NCI-H226 (cell line): ENCODE measurements at places on chromosomes 2 and 18.

DNA sequence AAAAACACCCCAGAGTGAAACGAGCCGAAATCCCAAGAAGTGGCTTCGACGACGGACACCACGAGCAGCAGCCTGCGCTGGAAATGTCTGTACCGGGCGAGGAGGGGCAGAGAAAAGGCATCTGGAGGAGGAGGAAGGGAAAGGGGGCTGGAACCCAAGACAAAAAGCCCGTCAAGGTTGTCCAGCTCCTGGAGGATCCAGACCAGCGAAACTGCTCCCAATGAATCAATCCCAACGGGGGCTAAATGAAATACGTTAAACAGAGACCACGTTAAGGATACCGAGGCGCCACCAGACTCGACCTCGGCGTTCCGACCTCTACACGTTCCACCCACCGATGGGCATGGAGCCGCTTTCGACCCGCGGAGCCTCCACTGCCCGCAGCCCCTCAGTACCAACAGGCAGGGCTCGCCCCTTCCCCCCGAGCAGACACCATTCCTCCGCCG, 400 bp downstream of the CCDC88A start:
- no peak for DNase-seq

DNA sequence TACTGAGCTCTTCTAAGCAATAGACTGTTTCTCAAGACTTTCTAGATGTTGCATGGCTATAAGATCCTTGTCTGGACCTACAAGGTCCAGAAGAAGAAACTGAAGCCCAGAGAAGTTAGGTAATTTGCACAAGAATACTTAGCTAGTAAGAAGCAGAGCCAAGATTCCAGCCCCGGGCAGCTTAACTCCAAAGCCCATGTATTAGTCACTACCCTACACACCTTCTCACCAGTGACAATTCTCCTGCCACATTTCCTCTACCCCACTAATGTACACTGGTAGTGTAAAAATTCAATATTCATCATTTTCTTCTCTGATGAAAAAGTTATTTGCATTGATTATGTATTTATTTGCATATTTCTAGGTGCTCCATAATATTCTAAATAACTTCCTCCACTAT, 95.5 kb upstream of the CREB1 start:
- DNase-seq = no peak

GRCh38 chr2:60152226-60152833, 401.1 kb downstream of the BCL11A start:
- DNase-seq = no peak

DNA sequence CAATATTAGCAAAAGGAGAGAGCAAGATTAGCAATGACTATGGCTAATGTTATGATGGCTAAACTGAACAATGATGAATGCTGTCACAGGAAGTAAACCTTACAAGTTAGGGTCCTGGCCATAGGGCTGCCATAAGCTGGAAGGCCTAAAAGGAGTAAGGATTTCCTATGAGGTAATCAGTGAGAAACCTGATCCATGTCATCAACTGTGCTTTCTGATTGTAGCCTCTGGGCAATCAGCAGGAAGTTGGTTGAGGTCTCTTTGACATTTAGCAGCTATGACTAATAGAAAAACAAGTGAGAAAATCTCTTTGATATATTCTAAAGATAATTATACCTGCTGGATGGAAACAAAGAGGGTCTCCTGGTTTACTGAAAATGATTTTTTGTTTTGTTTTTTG, 193.0 kb downstream of the RAB3GAP1 start:
- peak; percentile 64 for DNase-seq

- no peak for DNase-seq
Observed at GRCh38 chr18:71116535-71116934, 827.7 kb downstream of the SOCS6 start.

DNA sequence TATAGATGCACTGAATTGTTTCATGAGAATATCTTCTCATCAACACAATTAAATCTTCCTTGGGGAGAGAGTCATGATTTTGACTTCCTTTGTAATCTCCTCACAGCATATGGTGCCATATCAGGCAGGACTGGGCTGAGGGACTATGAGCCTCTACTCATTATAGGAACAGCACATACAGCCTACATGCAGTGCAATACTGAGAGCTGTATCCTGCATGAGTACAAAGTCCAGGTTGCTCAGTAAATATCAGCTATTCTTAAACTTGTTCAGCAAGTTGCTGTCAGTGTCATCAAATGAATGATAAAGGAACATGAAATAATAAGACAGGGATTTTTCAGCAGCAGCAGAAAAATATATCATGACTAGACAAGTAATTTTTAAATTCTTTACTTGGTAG, 10.8 kb downstream of the DLGAP1 start:
- no peak for DNase-seq

- no peak for DNase-seq
Observed at GRCh38 chr2:233262562-233262961, 11.1 kb downstream of the ATG16L1 start.

DNA sequence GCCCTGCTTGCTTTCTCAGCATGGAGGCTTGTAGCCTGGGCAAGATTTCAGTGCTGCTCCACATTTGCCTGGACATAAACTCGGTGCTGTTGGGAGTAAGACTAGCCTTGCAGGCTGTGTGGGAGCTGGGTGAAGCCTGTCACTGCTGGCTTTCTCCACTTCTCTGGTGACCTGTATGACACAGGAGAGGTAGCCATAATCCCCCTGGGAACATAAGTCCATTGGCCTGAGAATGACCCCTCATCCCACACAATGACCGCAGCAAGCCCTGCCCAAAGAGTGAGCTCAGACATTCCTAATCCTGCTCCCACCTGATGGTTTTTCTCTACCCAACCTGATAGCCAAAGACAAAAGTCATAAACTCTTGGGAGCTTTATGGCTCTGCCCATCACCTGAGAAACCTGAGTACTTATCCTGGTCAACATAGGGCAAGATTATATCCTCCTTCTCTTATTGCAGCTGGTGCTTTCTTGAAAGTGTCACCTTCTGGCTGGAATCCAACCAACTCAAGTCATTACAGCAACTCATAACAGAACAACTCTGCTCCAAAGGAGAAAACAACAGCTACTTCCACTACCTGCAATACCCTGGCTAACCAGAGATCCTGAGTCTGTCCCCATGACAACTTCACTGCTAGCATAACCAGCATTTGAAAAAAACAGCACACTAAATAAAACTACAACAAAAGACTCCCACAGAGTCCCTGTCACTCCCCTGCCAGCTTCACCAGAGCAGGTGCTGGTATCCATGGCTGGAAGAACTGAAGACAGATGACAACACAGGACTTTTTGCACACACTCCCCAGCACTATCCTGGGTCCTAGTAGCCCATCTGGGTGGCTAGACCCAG, 834.4 kb upstream of the DDX18 start:
- no peak for DNase-seq

GRCh38 chr2:127469974-127470373, 51.7 kb downstream of the PROC start:
- no peak for DNase-seq

GRCh38 chr2:231433990-231434389, 30.3 kb downstream of the NCL start:
- no peak for DNase-seq

GRCh38 chr18:24543795-24544498, 83.5 kb downstream of the HRH4 start:
- no peak for DNase-seq

GRCh38 chr2:180892091-180892490, 88.3 kb upstream of the UBE2E3 start:
- DNase-seq = no peak

- DNase-seq = no peak
Observed at GRCh38 chr18:36427369-36427768, 129.9 kb downstream of the FHOD3 start.

GRCh38 chr2:141589314-141589713, 541.5 kb downstream of the LRP1B start:
- no peak for DNase-seq

- DNase-seq = no peak
Observed at GRCh38 chr2:212494418-212495020, 44.1 kb downstream of the ERBB4 start.

DNA sequence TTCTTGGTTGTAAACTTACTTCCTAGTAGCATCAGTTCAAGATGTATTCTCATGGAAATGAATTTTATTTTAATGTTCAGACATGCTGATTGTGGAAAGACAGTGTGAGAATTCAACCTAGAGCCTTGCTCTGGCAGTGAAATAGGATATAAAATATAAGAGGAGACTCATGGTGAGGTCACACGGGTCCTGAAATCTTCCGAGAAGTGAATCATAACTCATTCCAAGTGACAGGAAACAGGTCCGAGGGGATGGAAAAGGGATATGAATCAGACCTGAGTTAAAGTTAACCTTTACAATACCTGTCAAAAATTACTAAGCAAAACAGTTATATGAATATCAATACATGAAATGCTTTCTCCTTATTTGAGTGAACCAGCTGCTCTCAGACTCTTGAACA, 185.2 kb upstream of the LRRTM1 start:
- DNase-seq = no peak

DNA sequence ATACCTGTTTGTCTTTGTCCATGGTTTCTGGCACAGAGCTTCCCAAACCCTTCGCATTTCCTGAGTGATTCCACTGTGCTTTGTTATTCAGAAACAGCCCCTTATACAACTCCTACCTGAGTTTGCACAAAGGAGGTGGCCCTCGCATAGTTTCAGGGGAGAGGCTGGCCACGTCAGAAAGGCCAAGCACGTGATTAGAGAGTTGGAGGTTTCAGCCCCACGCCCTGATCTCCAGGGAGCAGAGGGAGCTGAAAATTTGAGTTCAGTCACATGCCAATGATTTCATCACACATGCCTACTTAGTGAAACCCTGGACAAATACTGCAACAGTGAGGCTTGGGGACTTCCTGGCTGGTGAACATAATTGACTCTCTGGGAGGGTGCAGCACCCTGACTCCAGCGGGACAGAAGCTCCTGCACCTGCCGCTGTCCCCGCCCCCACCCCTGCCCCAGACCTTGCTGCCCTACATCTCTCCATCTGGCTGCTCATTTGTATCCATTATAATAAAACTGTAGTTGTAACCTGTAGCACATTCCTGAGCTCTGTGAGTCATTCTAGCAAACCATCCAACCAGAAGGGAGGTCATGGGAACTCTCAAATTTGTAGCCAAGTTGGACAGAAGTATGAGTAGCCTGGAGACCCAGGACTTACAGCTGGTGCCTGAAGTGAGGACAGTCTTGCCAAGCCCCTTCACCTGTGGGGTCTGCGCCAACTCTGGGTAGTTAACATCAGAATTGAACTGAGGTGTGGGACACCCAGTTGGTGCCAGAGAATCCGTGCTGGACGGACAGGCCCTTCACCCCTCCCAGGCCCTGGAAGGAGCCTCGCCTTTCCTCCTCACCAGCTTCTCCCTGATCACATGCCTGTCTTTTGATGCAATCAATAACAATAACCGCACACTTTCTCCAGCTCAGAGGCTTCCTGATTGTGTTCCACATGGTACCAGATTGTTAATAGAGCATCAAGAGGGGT, 224.3 kb downstream of the ANAPC1 start:
- DNase-seq = peak; percentile 96

DNA sequence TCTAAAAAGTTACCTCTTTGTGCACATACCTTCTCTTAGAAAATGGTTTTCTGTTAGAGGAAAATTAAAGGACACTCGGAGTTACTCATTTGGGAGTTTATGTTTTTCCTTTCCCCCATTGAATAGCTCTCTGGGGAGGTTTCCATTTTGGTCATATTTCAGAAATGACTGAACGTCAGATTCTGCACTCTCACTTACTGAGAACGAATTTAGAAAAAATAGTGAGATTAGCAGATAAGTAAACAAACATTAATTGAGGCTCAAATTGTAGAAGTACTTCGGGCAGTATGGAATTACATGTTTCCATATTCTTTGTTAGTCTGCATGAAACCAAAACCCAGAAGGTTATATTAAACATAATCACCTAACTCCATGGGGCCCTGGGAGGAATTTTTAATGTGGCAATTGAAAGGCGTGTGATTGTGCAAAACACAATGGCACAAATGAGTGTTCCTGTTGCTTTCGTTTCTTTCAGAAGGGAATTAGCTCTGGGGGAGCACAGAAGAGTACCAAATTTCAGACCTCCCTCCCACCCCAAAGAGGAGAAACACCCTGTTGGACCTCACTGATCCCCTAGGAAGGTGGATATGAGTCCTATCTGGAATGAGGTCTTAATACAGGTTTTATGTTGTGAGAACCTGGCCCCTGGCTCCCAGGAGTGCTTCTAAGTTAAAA, 212.3 kb downstream of the BCL2 start:
- no peak for DNase-seq

DNA sequence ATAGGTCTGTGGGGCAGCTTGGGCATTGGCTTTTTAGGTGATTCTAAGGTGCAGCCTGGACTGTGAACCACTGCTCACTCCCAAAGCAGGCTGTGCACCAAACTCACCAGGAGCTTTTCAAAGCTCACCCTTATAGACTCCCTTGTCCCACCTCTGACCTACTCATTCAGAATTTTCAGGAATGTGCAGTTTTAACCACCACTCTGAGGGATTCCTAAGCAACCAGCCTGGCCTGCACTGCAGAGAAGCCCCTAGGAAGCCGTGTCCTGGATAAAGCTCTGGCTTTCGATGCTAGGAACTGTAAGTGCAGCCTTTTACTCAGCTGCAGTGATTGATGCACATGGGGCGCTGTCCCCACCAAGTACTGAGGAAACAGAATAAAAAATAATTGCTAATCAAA, 33.0 kb downstream of the MRO start:
- DNase-seq = no peak

GRCh38 chr2:185644828-185645227, 93.8 kb upstream of the FSIP2 start:
- DNase-seq = no peak

DNA sequence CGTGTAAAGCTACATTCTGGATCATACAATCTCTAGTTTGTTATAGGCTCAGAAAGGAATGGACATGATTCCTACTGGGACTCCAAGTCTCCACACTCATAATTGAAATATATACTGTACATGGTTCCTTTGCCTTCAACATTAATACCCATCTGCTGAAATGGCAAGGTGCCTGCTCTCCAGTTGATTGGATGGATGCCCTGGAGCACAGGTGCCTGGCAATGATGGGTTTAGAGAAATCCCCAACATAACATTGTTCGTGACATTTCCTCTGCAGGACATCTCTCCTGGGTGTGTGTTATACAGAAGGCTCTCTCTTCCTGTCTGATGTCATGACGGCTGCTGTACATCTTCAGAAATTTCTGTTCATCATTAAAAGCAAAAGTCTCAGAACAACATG, 449.7 kb upstream of the CWC22 start:
- no peak for DNase-seq

- no peak for DNase-seq
Observed at GRCh38 chr2:180655842-180656454, 324.5 kb upstream of the UBE2E3 start.

DNA sequence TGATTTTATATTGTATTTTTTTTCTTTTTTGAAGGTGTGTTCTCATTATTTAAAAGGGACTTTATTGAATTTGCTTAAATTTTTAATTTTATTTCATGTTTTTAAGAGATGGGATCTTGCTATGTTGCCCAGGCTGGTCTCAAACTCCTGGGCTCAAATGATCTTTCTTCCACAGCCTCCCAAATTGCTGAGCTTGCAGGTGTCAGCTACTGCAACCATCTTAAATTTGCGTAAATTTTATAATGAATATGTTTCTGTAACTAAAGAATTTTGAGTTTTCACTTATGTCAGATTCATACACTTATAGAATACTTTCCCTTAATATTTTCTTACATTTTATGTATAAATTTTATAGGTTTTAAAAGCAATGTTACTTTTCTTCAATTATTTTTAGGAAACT, 157.8 kb downstream of the ZNF804A start:
- no peak for DNase-seq
